ENCODE measurements at places on chromosomes 4 and X. TPM values are rescaled to one million over a fixed set of nuclear protein-coding genes. Genes with fewer than 3 reads are reported as not detected.

Gene ARAF
- 66.4 TPM for total RNA-seq

Gene NRK
- not detected for total RNA-seq

Gene TMPRSS11B
- total RNA-seq = not detected

Gene APLN
- total RNA-seq = 0.26 TPM

Gene LDOC1
- total RNA-seq = 8.7 TPM

Gene EMCN
- total RNA-seq = not detected

Gene TMEM255A
- not detected for total RNA-seq

DNA sequence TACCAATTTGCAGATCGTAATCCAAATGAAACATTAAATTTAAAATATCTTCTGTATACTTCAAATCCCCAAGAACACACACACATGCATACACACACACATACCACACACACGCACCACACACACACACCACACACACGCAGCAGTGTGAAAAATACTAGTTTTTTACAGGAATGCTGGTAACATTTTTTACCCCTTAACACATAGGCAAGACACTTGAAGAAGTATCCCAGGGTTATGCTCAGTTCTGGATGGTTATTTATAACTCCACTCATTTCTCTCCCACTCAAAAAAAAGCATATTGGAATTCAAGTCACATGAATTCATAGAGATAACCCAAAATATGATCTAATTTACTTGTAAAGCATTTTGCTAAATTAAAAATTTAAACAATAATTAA lies 325.5 kb upstream of the SLC7A11 start:
- no peak for DNase-seq
- H3K4me1 ChIP-seq = no peaks in the 10 kb centered on the region
- H3K4me3 ChIP-seq = no peak overlapping the region
- H3K36me3 ChIP-seq = no peaks in the 10 kb centered on the region
- H3K27ac ChIP-seq = no peak overlapping the region
- no peaks in the 10 kb centered on the region for H3K27me3 ChIP-seq

DNA sequence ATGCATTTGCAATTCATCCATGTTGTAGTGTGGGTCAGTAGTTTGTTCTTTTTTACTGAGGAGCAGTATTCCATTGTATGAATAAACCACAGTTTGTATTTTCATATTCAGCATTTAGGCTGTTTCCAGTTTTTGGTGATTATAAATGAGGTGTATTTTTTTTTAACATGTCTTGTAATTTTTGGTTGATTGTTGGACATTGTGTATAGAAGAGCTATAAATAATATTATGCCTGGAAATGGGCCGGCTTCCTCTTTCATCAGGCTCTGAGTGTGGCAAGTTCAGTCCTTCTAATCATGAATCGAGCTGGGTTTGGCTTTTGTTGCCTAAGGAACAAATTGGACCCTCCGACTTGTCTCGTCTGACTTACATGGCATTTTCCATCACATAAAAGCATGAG lies 115.7 kb downstream of the PSAPL1 start:
- no peak for DNase-seq
- no peaks in the 10 kb centered on the region for H3K36me3 ChIP-seq
- H3K27ac ChIP-seq = no peak overlapping the region
- no peaks in the 10 kb centered on the region for H3K27me3 ChIP-seq
- no peaks in the 10 kb centered on the region for H3K4me1 ChIP-seq

- no peak overlapping the region for H3K27ac ChIP-seq
- H3K27me3 ChIP-seq = no peaks in the 10 kb centered on the region
- H3K4me1 ChIP-seq = no peaks in the 10 kb centered on the region
- DNase-seq = no peak
- no peaks in the 10 kb centered on the region for H3K36me3 ChIP-seq
- no peak overlapping the region for H3K4me3 ChIP-seq
Observed at GRCh38 chrX:120647127-120647526, 17.3 kb upstream of the C1GALT1C1 start.

DNA sequence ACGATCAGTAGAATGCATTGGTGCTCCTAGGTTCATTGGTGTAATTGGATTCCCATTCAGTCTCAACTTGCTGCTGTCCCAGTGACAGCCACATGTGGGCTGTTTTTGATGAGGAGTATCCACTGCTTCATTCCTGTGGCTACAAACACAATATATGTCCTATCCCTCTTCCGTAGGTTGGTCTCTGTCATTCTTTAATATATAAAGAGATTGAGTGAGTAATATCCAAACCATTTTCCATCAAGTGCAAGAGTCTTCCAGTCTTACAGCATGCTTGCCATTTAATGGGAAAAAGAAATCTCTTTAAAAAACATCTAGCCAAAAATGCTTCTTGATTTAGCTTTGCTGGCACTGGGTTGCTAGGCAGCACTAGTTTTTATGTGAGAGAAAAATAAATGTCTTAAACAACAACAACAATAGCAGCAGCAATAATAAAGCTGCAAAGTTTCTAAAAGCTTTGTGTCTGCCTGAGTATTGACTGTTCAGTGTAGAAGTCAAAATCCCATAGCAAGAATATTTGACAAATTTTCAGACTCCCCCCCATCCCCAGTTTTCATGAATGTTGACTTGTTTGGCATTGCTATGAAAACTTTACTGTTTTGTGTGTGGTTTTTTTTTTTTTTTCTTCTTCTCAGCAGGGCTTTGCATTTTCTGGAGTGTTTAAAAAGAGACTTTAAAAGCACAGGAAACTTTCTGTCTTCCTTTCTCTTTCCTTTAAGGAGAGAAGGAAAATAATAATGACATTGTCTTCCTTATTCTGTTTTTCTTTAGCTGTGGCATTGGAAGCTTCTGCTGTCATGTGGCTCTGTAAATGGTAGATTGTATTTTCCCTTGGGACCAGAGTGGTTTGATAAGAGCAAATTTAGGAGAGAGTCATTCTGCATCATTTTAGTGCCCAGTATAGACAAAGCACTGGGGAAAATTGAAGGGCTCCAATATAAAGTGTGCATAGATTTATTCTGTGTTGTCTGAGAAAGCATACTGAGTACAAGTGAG lies 244.3 kb downstream of the ARHGAP10 start:
- peaks cover 13% of the 10 kb centered on the region for H3K36me3 ChIP-seq
- H3K4me3 ChIP-seq = no peak overlapping the region
- H3K4me1 ChIP-seq = peaks cover 12% of the 10 kb centered on the region
- no peak overlapping the region for H3K27ac ChIP-seq
- no peaks in the 10 kb centered on the region for H3K27me3 ChIP-seq

DNA sequence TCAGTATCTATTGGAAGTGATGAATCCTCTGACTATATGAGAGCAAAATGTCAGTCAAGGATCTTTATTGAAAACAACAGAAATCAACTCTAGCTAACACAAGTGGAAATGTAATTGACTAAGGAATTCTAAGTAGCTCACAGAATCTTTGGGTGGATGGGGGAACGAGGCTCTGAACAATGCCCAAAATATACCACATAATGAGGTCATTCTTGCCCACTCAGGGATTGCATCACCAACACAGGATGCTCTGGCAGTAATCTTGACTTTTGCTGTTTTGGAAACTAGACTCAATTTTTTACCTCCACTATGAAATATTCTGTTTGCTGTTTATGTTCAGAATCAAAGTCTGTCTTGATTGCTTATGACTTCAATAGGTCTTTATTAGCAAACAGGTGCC lies 127.4 kb upstream of the UNC5C start:
- H3K36me3 ChIP-seq = no peaks in the 10 kb centered on the region
- H3K4me3 ChIP-seq = no peak overlapping the region
- no peak for DNase-seq

DNA sequence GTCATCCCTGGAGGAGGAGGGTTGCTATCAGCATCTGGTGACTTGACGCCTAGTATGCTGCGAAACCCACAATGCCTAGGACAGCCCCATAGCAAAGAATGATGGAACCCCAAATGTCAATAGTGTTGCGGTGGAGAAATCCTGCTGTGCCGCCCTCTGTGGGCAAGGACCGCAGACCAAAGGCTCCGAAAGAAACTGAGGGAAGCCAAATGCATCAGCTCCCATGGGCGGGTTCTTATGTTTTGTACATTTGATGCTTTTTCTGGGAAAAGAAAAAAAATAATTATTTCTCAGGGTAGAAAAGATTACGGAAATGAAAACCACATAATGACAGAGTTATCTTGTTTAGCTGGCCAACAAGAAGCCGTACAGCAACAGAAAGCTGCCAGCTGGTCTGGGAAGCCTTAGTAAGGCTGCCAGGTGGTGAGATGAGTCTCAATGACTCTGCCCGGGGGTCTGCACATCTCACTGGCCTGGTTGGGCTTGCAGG lies 95.0 kb upstream of the TBL1X start:
- H3K36me3 ChIP-seq = no peaks in the 10 kb centered on the region
- H3K27ac ChIP-seq = no peak overlapping the region
- peak; percentile 12 for DNase-seq
- no peaks in the 10 kb centered on the region for H3K4me1 ChIP-seq
- no peaks in the 10 kb centered on the region for H3K27me3 ChIP-seq

DNA sequence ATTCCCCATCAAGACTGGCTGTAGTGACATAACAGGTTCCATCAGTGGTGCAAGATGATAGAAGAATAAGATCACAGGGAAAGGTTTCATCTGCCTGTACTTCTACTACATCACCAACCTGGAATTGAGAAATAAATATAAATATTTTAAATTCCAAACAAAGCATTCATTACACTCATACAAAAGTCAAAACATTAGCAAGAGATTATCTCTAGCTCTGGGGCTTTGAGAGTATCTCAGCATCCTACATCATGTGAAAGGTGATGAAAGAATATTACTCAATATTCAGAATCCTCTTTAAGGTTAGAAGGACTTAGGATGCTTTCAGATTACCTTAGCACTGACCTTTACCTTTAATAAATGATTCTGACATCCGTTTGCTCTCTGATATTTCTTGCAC lies 96.5 kb upstream of the MCF2 start:
- H3K36me3 ChIP-seq = peaks cover 22% of the 10 kb centered on the region
- no peak for DNase-seq
- no peak overlapping the region for H3K4me3 ChIP-seq
- H3K27me3 ChIP-seq = no peaks in the 10 kb centered on the region

- H3K4me1 ChIP-seq = peaks cover 12% of the 10 kb centered on the region
- H3K27ac ChIP-seq = no peak overlapping the region
- DNase-seq = no peak
- H3K36me3 ChIP-seq = peaks cover 3% of the 10 kb centered on the region
Observed at GRCh38 chrX:124035657-124036056, 74.2 kb downstream of the STAG2 start.

DNA sequence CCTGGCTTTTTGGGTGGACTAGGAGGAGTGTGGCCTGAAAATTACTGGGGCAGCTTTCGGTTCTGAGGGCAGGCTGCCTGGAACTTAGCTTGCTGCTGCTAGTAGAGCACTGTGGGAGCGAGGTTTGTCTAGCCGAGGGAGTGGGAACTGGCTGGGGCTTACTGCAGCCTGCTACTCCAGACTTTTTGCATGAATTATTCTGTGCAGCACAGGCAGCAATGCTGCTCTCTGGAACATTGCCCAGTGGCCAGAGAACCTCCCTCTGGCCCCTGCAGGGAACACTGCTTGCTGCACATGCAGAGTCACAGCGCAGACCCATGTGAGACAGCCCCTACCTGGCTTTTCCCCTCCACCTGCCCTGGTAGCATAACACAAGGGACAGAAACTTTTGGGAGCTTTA lies 263.9 kb upstream of the SLITRK2 start:
- H3K4me3 ChIP-seq = no peak overlapping the region
- no peaks in the 10 kb centered on the region for H3K36me3 ChIP-seq

DNA sequence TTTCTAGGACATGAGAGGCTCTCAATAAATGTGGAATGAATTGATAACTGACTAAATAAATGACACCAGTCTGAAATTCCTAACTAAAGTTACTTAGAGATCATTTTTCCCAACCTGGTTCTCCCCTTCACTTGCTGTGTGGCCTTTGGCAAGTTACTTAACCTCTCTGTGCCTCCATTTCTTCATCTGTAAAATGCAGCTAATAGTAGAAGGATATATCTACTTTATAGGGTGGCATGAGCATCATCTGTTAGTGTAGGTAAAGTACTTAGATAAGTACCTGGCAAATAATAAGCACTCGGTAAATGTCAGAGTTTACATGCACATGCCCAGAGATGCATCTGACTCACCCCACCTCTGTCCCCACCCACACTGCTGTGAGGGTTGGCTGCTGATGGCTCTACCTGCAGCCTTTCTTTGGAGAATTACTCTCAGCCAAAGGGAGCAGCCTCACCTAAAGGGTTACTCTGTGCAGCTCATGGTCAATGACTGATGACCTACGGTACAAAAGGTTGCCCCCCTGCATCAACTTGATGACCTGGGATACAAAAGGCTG lies 139.3 kb downstream of the CHIC2 start:
- peaks cover 6% of the 10 kb centered on the region for H3K4me1 ChIP-seq
- no peak for DNase-seq
- H3K4me3 ChIP-seq = no peak overlapping the region

DNA sequence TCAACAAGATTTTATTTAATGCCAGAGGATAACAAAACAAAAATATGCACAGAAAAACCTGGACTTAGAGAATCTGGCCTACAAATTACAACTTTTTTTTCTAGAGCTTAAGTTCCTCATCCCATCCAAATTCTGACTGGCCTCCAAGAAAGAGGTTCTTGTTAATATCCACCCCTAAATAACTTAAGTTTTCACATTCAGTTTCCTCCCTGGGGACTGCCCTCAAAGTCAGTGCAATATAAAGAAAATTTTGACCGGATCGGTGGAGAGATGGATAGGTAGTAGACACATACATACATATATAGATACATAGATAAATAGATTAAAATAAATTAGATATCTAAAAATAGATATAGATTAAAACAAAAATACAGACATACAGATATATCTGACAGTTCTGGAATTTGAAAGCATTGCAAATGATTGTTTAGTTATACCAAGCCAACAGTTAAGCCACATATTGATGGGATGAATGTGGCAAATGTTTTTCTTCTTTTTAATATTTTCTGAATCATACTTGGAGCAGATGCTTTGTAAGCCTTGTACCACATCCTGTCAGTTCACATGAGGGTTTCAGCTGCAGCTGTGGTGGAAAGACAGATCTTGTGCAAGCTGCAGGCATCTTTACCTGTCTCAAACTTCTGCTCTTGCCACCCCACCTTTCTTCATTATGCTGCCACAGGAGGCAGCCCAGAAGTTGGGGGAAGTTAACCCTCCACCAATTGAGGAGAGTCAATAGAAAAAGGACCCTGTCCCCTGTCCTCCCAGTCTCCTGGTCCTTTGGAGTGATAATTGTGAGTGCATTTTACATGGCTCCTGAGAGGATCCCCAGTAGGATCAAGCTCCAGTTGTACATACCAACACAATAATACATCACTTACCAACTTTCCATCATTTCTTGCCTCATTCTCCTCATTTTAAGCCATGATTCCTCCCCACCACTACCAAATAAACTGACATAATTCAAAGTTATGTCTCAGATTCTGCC lies 58.5 kb upstream of the PRDM8 start:
- H3K4me1 ChIP-seq = peaks cover 57% of the 10 kb centered on the region
- H3K27ac ChIP-seq = peak overlapping the region; percentile 64
- no peak overlapping the region for H3K4me3 ChIP-seq
- no peaks in the 10 kb centered on the region for H3K36me3 ChIP-seq
- peak; percentile 77 for DNase-seq

GRCh38 chr4:106486533-106486932 lies 118.0 kb upstream of the GIMD1 start:
- H3K4me3 ChIP-seq = no peak overlapping the region
- no peak overlapping the region for H3K27ac ChIP-seq
- H3K4me1 ChIP-seq = no peaks in the 10 kb centered on the region
- DNase-seq = no peak
- peaks cover 13% of the 10 kb centered on the region for H3K27me3 ChIP-seq

- H3K4me1 ChIP-seq = peaks cover 11% of the 10 kb centered on the region
- no peaks in the 10 kb centered on the region for H3K36me3 ChIP-seq
- H3K27me3 ChIP-seq = no peaks in the 10 kb centered on the region
- no peak for DNase-seq
- no peak overlapping the region for H3K27ac ChIP-seq
Observed at GRCh38 chr4:159292137-159292896, 189.4 kb downstream of the RAPGEF2 start.
